ENCODE measurements at places on chromosomes 16 and 17.

- DNase-seq: no peak
Measured at GRCh38 chr16:57489229-57489628, 2.9 kb upstream of the DOK4 start.

DNA sequence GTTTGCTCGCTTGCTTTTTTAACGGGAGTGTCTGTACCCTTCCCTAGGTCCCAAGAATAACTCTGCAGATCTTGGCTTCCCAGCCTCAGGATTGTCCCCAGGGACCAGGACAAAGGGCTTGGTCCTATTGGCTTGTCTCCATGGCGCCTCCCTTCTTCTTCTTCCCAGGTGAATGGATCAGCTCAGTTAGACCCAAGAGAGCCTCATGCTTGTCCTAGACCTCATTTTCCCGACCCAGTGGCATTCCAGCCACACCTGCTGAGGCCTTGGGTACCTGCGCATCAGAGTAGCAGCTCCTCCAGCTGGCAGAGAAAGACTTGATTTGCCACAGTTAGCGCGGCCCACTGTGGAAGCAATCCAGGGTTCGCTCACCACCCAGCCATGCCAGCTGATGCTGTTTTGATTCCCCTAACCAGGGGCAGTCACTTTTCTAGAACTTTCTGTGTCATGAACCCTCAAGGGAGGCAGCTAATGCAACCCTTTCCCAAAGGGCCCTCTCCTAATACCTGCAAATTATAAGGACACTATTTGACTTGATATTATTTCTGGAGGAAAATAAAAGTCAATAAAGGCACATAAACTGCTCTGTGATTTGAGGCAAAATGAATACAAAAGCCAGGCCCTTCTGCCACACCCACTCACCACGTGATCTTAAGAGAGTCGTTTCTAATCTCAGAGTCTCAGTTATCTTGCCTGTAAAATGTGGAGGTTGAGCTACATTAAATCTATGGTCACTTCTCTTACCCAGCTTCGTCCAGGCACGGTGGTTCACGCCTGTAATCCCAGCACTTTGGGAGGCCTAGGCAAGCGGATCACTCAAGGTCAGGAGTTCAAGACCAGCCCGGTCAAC is 13.9 kb downstream of the GPR142 start:
- DNase-seq: no peak

- no peak for DNase-seq
Measured at GRCh38 chr17:56779322-56779721, 54.4 kb downstream of the C17orf67 start.

- no peak for DNase-seq
Measured at GRCh38 chr17:65539630-65540266, 21.7 kb downstream of the AXIN2 start.

DNA sequence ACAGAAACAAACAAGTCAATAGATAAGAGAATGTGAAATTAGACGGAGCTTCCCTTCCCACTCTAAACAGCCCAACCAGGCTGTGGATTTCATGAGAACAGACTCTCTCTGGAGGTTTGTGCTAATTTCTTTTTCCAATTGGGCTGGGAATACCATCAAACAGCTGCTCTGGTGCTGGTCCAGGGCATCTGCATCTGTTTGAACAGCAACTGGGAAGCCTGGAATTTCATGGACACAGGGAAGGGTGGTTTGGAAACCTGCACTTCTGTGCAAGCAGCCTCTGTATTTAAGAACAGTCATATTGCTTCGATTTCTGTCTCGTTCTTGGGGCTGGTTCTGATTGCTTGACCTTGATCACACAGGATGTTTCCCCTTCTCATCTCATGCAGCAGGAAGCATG is 88.7 kb downstream of the FOXL1 start:
- no peak for DNase-seq

DNA sequence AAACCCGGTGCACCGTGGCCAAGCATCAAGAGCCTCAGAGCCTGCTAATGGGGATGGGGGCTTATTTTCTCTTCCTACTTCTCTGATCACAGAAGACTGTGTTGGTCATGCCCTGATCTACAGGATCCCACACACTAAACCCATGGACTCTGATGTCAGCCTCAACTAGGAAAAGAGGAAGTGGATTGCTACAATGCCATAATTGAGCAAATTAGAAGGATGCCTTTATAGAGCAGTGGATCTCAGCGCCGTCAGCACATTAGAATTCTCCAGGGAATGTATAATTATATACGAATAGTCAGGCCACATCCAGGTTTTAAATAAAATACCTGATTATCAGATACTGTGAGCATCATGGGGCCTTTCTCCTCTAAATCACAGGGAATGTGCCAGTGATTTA is 64.8 kb downstream of the VAT1L start:
- no peak for DNase-seq

DNA sequence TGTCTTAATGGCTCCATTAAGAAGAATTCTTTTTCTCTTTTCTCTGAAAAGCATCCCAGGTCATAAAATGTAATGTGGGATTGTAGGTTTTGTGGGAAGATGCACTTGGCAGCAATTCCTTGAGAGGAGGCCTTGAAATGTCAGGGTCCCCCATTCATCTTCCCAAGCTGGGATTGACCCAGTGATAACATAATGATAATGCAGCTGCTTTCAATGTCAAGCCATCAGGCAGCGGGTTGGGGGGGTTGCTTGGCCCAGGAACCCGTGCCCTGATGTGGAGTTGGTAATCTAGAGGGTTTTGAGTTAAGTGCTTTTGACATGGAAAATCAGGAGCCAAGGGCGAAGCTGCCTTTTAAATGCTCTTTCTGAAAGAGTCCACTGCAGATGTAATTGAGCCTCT is 484.0 kb downstream of the WWOX start:
- DNase-seq: no peak

GRCh38 chr17:44862278-44862914 is 14.7 kb downstream of the HIGD1B start:
- DNase-seq: no peak

DNA sequence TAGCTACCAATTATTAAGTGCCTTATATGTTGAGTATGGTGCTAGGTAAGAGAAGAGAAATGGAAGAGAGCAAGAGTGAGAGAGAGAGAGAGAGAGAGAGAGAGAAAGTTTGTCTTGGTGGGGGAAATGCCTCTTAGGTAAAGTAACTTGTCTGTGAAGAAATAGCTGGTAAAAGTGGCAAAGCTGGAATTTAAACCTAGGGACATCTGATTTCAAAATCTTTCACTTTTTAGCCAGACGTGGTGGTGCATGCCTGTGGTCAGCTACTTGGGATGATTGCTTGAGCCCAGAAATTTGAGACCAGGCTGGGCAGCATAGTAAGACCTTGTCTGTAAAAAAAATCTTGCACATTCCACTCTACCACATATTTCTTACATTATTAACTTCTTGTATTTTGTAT is 23.0 kb upstream of the CDR2 start:
- no peak for DNase-seq

DNA sequence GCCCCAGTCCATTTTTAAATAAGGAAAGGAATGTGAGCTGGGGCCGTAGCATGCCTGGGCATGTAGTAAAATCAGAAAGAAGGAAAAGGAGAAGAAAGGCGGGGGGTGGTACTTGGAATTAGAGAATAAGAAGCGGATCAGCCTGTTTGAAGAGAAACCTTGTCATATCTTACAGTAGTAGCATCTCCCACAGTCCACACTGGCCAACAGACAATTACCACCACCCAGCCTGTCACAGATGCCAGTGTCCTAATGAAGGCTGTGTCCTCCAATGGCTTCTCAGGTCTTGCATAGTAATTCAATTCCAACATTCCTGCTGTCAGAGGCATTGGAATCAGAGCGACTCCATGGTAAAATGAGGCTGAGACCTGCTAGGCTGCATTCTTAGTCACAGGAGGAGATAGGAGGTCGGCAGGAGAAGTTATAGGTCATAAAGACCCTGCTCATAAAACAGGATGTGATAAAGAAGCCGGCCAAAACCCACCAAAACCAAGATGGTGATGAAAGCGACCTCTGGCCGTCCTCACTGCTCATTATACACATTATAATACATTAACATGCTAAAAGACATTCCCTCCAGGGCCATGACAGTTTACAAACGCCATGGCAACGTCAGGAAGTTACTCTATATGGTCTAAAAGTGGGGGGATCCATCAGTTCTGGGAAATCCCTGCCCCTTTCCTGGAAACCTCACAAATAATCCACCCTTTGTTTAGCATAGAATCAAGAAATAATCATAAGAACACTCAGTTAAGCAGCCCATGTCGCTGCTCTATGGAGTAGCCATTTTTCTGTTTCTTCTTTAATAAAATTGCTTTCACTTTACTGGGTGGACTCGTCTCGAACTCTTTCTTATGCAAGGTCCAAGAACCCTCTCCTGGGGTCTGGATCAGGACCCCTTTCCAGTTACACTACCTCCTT is 9.6 kb upstream of the AKAP10 start:
- DNase-seq: no peak

GRCh38 chr17:76086384-76086783 is 7.4 kb downstream of the ZACN start:
- DNase-seq: no peak

Measured in CD4-positive, alpha-beta T cell treated with Interleukin-1 beta for 1 hour (primary cell).